ENCODE measurements at places on chromosomes 2 and 18.

- DNase-seq = no peak
These were observed 390.9 kb upstream of the FANCL start for GRCh38 chr2:58631986-58632385.

GRCh38 chr18:67742954-67743353 is 226.4 kb upstream of the DSEL start:
- DNase-seq = no peak

DNA sequence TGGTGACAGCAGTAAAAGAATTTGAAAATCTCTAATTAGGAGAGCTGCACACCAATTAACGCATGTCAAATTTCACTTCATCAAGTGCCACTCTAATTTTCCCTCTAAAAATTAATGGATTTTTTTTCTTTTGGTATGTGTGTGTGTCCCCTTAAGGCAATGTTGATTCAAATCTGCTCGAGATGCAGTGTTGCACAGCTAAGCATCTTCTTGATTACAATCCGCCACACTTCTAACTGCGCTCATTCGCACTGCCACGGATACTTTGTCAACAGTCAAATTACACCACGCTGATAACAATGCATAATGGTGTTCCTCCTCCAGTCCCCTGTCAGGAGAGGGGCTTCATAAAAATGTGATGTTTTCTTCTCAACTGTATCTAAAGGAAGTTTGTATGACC is 261.4 kb downstream of the MEIS1 start:
- no peak for DNase-seq

GRCh38 chr2:68753318-68753717 is 18.7 kb downstream of the ARHGAP25 start:
- DNase-seq = no peak

GRCh38 chr2:173075056-173075780 is 428 bp upstream of the MAP3K20 start:
- no peak for DNase-seq

GRCh38 chr2:132915812-132916549 is 246.0 kb upstream of the LYPD1 start:
- no peak for DNase-seq

- DNase-seq = no peak
These were observed 25.5 kb downstream of the PPP3R1 start for GRCh38 chr2:68226794-68227193.

DNA sequence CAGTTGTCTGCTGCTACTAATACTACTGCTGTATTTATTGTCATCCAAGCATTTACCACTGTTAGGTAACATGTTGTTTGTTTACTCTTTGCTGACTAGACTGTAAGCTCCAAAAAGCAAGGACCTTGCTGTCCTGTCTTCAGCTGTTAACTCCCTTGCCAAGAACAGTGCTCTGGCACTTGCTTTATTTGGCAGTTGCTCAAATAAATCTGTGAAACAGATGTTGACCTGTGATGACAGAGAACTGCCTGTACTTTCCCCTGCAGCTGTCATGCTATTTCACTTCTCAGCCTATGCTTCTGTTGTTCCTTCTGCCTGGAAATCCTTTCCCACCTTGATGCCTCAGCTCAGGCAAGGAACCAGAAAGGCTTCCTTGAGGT is 181.2 kb downstream of the ATAD2B start:
- no peak for DNase-seq

GRCh38 chr2:97963079-97963406 is 32.7 kb downstream of the TMEM131 start:
- DNase-seq = peak; percentile 22

DNA sequence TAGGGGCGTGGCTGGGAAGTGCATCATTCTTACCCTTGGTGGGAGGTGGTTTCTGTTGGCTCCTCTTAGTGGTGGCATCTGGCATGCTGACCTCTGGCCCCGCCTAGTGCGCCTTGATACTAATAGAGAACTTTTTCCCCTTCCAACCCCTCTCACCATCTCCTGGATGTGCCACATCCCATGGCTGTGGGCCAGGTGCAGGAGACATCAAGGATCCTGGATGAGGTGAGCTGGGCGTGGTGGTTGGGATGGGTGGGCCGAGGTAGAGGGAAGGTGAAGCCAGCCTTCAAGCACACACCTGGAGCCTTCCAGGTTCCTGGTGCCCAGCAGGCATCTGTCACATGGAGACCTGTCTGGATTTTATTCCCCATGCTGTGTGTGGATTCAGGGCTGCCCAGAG is 149.2 kb downstream of the DYSF start:
- no peak for DNase-seq

GRCh38 chr18:77984178-77984577 is 734.5 kb downstream of the GALR1 start:
- DNase-seq = no peak

DNA sequence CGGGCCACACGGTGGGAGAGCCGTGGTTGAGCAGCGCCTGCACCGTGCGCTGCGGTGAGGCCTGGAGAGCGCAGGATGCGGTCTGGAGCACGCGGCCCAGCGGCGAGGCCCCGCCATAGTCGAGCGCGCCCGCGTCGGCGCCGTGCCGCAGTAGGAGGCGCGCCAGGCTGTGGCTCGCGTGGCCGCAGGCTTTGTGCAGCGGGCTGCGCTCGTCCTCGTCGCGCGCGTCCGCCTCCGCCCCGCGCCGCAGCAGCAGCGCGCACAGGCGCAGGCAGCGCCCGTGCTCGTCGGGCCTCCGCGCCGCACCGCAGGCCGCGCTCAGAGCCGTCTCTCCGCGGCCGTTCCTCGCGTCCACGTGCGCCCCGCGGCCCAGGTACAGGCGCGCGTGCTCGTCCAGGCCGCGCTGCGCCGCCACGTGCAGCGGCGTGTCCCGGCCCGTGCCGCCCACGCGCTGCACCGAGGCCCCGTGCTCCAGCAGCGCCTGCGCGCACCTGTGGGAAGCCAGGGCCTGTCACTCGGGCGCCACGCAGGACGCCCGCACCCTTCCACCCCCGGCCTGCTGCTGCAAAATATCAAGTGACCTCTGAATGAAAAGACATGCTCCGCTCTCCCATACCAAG is 46.3 kb upstream of the GBX2 start:
- DNase-seq = no peak

DNA sequence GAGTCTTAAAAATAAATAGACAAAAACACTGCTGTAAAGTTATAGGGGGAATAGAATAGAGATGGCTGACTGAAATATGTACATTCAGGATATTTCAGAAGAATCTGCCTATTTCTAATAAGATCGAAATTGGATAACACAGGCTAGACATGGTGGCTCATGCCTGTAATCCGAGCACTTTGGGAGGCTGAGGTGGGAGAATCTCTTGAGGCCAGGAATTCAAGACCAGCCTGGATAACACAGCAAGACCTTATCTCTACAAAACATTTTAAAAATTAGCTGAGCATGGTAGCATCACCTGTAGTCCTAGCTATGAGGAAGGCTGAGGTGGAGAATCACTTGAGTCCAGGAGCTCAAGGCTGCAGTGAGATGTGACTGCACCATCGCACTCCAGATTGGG is 146.6 kb upstream of the CCDC150 start:
- DNase-seq = no peak

- peak; percentile 82 for DNase-seq
These were observed 516.6 kb upstream of the NXPH2 start for GRCh38 chr2:139296672-139297209.

GRCh38 chr2:115057473-115057872 is 615.0 kb downstream of the DPP10 start:
- DNase-seq = no peak

DNA sequence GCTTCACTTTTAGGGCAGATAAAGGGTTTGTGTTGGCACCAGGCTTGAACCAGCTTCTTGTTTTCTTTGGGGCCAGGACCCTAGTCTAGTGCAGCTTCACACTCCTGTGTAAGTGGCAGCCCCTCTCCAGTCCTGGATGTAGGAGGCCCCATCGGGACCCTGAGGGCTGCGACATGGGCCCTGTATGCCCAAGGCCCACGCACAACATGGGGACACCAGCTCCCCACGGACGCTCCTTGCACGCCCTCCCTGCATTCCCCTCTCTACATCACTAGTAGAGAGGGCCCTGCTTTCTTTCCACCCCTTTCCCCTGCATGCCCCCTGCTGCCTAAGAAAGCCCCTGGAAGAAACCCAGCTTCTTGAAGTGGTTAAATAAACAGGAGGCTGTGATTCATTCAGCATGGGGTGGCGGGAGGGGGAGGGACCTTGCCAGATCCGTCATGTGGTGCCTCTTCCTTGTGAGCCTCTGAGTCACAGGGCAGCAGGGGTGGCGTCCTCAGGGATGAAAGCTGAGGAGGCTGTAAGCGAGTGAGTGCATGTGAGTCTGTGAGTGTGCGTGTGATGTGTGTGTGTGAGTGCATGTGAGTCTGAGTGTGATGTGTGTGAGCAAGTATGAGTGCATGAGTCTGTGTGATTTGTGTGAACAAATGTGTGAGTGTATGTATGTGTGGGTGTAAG is 42.5 kb downstream of the COPS8 start:
- peak; percentile 84 for DNase-seq

DNA sequence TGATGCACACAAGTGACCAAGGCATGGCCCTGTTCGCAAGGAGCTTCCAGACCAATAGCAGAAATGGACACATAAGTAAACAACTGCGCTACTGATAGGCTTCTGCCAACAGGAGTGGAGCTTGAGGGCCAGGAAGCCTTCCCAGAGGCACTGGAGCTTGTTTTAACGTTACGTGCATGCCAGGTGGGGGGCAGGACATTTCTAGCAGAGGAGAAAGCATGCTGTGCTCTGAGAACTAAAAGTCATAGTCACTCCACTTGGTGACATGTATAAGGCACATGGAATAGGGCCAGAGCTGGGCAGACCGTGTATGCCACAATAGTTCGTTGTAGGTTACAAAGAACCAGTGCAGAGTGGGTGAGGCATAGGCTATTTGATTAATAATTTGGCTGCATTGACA is 184.2 kb downstream of the NEDD4L start:
- DNase-seq = no peak

GRCh38 chr2:94869552-94870439 is 1.4 kb upstream of the TEKT4 start:
- no peak for DNase-seq

DNA sequence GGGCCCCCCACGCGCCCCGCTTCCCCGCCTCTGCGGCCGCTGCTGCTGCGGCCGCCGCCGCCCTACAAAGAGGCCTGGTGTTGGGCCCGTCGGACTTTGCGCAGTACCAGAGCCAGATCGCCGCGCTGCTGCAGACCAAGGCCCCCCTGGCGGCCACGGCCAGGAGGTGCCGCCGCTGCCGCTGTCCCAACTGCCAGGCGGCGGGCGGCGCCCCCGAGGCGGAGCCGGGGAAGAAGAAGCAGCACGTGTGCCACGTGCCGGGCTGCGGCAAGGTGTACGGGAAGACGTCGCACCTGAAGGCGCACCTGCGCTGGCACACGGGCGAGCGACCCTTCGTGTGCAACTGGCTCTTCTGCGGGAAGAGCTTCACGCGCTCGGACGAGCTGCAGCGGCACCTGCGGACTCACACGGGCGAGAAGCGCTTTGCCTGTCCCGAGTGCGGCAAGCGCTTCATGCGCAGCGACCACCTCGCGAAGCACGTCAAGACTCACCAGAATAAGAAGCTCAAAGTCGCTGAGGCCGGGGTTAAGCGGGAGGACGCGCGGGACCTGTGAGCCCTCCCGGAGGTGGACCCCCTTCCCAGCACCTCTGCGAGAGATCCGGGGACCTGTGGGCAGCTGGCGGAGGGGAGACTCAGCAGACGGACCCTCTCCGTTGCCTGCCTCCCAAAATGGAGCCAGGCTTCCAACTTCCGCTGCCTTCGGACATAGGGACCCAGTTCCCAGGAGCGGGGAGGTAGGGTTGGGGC is 1.9 kb downstream of the SP5 start:
- no peak for DNase-seq

GRCh38 chr2:240388471-240389301 is 46.8 kb upstream of the GPC1 start:
- no peak for DNase-seq

GRCh38 chr2:204321910-204322751 is 223.1 kb upstream of the PARD3B start:
- DNase-seq = peak; percentile 79

- DNase-seq = no peak
These were observed 64.9 kb downstream of the PPP1R1C start for GRCh38 chr2:182050333-182051135.

DNA sequence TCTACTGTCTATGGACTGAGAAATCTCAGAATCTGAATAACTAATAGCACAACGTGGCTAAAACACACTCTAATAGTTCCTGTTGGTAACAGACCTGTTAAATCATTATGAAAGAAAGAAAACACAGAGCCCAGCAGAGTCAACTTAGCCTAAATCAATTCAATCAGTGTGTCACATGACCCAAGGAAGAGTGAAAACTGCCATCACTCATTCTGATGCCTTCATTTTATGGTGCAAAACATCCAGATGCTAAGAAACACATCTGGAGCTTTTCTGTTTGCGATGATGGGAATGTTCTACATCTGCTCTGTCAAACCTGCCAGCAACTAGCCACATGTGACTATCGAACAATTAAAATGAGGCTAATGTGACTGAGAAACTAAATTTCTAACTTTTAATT is 295.7 kb upstream of the TRIB2 start:
- DNase-seq = no peak

GRCh38 chr2:71898375-71898774 is 249.3 kb downstream of the CYP26B1 start:
- DNase-seq = no peak

- DNase-seq = no peak
These were observed 310.3 kb upstream of the DLGAP1 start for GRCh38 chr18:4765401-4765800.

DNA sequence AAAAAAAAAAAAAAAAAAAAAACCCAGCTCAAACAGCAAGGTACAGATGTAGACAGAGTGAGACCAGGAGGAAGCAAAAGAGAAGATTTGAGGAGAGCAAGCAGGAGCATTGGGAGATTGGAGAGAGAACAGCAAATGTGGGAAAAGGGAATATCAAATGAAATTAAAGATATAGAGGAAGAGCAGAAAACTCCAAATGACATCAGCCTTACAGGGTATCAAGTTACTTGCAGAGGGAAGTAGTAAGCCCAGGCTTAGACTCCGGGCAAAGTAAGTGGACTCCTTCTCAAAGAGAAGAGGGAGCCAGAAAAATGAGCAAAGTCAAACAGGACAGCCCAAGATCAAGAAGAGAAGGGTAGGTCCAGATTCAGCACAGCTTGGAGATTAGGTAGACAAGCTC is 93.3 kb upstream of the PPP1CB start:
- DNase-seq = no peak

DNA sequence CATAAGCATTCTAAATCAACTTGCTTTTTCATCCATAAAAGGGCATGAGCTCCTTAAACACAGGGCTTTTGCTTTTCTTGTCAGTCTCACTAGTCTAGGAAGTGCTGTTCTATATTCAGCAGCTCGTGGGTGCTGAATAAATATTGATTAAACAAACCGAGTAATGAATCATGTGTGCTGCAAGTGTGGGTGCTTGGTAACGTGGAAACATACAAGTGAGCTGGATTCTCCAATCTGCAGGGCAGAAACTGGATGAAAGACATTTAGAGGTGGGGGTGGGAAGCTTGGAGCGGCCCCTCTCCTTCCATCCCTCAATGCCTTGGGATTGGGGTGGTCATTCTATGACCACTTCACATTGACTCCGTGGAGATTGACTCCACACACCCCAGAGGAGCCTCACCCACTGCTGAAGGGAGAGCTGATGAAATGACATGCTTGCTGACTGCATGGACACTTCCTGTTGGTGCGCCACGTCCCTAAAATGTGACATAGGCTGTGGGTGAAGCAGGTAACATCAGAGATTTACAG is 114.6 kb downstream of the DOCK10 start:
- no peak for DNase-seq

- DNase-seq = no peak
These were observed 3.7 kb upstream of the SPR start for GRCh38 chr2:72883356-72883962.

GRCh38 chr2:24121469-24121868 is 1.7 kb downstream of the PFN4 start:
- no peak for DNase-seq
